DMS79 (cell line): ENCODE measurements at places on chromosomes 5 and 9.

DNA sequence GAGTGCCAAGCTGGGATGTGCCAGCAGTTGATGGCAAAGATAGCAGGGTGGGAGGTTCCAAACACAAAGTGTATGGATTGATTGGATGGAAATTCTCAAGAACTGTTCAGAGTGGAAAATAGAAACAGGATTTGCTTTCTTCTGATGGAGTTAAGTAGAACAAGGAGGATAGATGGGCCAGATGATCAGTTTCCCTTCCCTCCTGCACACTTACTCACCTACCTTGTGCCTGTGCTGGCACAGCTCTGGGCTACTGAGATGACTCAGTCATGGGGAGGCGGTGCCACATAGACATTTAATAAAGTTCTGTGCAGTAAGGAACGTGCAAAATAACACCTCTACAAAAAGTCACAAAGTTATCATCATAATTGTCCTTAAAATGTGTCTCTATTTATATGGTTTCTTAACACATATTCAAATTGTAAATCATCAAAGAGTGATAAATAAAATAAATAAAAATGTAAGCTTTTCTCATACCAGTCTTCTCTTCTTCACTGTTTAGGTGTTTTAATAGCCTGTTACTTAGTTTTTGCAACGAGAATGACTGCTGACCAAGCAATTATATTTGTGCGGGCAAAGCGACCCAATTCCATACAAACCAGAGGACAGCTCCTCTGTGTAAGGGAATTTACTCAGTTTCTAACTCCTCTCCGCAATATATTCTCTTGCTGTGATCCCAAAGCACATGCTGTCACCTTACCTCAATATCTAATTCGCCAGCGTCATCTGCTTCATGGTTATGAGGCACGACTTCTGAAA lies 12.7 kb downstream of the PTPDC1 start:
- no peak for DNase-seq

DNA sequence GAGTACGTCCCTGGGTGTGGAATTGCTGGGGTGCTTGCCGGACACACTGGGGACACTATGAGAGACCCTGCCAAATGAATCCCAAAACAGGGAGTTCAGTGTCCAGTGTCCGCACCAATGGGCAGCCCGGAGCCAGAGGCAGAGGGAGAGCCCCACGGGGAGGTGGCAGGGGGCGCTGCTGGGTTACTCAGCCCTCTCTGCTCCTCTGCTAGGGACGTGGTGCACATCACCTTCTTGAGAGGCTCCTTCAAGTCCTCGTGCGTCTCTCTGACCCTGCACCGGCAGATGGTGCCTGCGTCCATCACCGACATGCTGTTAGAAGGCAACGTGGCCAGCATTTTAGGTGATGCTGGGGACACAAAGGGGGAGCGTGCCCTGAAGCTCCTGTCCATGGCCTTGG lies 20.8 kb downstream of the STKLD1 start:
- no peak for DNase-seq

DNA sequence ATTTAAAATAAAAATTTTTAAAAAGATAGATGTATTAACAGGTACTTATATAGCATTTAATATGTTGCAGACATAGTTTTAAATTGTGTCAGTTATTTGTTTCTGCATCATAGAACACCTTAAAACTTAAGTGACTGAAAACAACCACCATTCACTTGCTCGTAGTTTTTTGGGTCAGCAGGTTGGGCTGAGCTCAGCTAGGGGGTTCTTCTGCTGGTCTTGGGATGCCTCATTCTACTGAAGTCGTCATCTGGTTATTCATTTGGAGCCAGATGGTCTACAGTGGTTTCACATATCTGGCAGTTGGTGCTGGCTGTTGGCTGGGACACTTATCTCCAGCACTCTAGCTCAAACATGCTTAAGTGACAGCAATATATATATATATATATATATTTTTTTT lies 29.6 kb downstream of the PSAT1 start:
- no peak for DNase-seq

- DNase-seq, result no peak
Observed at GRCh38 chr5:14594378-14595074, 12.9 kb downstream of the OTULINL start.

GRCh38 chr9:99811172-99811571 lies 10.5 kb upstream of the NR4A3 start:
- DNase-seq, result no peak

DNA sequence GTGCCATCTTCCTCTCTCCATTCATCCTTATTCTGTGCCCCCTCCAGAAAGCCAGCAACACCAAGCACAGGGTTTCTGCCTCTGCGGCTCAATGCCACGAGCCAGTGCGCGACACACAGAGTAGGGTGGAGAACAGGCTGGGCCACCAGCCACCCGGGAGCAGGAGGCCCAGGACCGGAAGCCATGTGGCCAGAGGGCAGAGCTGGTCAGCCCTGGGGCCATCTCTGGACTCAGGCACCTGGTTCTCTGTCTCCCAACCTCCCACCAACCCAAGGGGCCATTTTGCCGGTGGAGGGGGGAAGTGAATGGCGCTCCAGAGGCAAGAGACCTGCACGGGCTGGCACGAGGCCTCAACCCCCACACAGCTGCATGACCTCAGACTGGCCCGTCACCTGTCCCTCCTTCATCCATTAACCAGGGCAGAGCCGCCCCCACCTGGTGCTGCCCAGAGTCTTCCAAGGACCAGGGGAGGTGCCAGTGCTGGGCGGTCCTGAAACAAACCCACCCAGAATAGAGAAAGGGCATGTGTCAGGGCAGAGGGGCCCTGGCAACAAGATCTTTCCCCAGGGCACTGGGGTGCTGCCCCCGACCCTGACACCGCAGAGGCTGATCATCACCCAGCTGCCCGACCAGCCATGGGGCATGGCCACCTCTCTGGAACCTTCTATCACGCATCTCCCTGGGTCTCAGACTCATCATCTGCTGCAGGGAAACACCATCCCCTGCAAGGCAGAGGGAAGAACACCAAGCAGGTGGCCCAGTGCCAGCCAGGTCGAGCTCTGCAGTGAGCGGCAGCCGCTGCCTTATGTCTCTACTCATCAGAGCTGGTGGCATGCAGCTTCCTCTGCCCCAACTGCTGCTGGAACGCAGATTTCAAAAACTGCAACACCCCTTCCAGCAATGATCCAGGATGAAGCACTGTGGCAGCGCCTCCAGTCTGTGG lies 11.9 kb downstream of the VAV2 start:
- no peak for DNase-seq
